ENCODE measurements at places on chromosomes 2 and 18.

GRCh38 chr2:43179942-43180341 is 46.5 kb downstream of the ZFP36L2 start:
- DNase-seq: no peak

- DNase-seq: no peak
Measured at GRCh38 chr2:120780402-120780801, 44.7 kb downstream of the GLI2 start.

DNA sequence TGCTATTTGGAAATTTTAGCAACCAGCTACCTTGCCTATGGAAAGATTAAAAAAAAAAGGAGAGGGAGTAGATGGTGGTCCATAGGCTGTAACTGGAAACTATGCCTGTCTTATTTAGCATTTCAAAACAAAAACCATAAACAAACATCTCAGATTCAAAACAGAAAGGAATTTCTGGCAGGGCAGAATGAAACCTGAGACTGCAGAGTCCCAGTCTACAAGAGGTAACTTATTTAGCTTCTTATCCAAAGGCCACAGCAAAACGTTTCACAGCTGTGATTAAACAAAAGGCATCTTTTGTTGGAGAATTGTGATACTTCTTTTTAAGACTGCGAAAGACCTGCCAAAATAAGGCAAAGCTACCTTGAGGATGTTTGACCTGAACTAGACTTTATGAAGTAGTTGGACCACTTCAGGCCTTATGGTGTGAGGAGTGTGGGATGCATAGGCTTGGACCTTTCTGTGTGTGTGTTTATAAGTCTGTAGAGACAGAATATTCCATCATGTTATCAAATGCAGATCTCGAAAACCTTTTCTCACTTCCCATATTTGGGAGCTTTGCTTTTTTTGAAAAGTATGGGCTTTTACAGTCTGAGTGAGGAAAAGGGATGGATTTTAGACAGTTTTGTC is 11.0 kb downstream of the CRIM1 start:
- no peak for DNase-seq

- DNase-seq: no peak
Measured at GRCh38 chr2:158539176-158540005, 82.6 kb downstream of the PKP4 start.

DNA sequence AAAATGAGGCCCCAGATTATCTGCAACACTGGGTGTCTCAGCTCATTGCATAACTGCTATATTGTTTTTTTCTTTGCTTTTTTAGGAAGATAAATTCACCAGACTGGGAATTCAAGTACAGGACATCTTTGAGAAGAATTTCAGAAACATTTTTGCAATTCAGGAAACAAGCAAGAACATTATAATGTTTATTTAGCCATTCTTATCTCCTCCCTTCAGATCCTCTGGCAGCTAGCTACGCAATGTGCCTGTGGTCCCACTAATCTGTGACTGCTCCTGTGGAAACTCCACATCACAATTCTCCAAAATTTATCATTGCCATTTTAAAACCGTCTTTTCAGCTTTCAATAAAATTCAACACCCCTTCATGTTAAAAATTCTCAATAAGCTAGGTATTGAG is 126.8 kb downstream of the SP100 start:
- DNase-seq: no peak

GRCh38 chr2:136059036-136059472 is 58.9 kb downstream of the CXCR4 start:
- no peak for DNase-seq

GRCh38 chr2:65594150-65594549 is 161.8 kb upstream of the SPRED2 start:
- no peak for DNase-seq

DNA sequence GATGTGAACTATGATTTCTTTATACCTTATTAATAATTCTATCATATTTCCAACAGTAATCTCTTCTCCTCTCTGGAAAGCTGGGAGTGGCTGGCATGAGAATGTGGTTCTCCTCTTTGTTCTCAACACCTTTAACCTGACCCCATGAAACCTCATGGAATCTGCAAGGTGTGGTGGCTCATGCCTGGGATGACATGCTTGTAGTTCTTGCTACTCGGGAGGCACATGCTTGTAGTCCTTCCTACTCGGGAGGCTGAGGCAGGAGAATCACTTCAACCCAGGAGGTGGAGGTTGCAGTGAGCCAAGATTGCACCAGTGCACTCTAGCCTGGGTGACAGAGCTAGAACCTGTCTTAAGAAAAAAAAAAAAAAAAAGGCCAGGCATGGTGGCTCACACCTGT is 10.8 kb upstream of the CDCA7 start:
- no peak for DNase-seq

GRCh38 chr2:160639472-160639871 is 145.9 kb upstream of the RBMS1 start:
- DNase-seq: no peak

DNA sequence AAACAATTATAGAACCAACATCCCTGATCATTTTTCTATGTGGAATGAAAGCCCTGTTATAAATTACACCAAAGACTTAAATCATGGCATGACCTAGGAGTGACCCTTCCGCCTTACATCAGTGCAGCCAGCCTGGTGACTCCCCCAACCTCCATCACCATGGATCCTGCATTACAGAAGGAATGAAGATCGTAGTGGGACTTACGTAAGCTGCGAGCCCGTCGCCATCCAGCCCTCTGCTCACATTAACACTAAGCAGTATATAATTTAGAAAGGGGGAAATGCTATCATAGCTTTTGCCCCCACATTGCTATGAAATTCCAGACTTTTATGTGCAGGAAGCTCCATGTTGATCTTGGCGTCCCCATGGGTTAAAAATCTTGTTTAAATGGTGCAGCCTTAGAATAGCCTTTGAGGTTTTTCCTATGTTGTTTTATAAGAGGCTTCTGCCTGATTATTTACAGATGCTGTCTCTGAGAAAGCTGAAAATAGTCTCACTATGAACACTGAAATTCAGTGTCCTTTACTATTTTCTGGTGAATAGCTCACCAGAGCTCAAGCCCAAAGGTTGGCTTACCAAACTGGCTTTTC is 76.3 kb downstream of the COLEC12 start:
- no peak for DNase-seq

GRCh38 chr2:120454654-120455385 is 108.9 kb downstream of the INHBB start:
- no peak for DNase-seq

DNA sequence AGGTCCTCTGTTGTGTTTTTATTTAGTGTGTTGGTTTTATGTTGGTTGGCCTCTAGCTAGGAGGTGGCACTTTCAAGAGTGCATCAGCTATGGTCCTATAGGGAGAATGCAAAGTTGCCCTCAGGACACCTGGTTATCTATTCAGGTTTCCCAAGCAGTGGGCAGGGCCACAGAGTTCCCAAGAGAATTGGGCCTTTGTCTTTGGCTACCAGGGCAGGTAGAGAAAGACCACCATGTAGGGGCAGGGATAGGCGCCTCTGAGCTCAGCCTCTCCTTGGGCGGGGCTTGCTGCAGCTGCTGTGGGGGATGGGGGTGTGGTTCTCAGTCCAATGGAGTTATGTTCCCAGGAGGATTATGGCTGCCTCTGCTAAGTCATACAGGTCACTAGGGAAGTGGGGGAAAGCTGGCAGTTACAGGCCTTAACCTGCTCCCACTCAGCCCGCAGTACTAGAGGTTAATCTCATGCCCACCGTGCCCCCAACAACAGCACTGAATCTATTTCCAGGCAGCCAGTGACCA is 26.0 kb downstream of the ABCB11 start:
- DNase-seq: no peak

DNA sequence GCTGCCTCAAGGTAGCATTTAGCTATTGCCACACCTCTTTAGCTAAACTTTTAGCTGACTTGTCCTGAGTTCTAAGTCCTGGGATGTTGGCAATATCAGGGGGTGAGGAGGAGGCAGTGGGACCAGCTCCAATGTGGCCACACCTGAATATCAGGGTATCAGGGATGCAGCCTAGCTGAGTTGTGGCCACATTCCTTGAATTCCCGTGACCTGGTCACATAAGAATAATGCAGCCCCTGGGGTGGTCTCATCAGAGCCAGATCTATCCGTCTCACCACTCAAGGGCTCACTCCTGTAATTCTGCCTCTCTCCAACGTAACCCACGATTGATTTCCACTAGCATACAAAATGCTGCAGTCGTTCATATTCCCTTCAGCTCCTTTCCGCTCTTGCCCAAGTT is 11.6 kb upstream of the TAF1B start:
- no peak for DNase-seq

- DNase-seq: no peak
Measured at GRCh38 chr2:81158505-81158904, 854.0 kb upstream of the LRRTM1 start.

DNA sequence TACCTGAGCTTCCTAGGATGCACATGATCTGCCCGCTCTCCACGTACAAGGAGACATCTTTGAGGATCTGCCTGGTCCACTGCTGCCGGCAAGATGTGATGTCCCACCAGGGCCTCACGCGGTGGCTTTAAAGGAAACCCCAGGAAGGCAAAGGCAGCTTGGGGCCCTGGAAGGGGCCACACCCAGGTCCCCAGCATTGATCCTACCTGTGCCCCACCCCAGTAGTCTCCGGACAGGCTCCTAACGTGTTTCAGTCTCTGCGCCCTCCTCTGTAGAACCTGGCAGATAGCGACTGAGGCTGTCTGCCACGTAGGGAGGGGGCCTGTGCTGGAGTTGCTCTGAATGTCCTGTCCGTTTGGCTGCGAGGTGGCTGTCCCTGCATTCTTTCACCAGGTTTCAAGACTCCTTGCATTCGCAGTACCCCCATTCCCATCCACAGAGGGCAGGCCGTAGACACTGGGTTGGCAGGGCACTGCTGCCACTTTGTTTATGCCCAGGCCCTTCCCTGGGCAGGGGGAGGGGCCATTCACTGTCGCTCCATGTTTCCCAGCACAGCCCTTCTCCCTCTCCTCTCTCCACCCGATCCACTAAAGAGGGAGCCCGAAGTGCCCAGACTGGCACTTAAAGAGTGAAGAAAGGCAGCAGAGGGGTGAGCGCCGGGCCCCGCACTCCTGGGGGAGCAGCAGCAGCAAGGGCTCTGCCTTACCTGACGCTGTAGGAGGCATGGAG is 644 bp downstream of the ABCG5 start:
- no peak for DNase-seq

DNA sequence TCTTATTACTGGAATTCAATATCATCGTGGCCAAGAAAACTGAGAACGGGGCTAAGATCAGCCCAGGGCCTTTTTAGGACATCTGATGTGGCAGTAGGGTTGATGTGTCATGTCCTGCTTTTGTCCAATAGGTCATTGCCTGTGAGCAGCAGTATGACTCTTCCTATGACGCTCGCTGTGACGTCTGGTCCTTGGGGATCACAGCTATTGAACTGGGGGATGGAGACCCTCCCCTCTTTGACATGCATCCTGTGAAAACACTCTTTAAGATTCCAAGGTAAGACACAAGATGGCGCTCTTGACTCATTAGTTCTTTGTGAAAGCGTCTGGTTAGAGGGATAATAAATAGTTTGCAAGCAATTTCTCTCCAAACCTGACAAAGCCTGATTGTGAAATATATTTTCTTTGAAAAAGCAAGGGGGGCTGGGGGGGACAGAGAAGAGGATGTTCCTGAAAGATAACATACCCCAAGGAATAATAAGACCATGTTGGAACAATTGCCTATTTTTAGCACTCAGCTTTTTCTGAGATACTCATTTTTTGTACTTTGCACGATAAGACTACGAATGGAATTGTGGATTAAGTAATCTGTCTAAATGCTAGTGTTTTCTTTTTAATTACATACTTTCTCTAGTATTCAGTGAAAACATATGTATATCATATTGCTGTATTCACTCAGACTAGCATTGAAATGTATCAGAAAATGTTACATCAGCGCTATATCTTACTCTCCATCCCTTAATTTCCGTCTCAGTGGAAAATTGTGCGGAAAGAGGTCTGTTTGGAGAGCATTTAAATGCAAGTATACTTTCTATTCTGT is 58.1 kb downstream of the MYO3B start:
- DNase-seq: no peak

DNA sequence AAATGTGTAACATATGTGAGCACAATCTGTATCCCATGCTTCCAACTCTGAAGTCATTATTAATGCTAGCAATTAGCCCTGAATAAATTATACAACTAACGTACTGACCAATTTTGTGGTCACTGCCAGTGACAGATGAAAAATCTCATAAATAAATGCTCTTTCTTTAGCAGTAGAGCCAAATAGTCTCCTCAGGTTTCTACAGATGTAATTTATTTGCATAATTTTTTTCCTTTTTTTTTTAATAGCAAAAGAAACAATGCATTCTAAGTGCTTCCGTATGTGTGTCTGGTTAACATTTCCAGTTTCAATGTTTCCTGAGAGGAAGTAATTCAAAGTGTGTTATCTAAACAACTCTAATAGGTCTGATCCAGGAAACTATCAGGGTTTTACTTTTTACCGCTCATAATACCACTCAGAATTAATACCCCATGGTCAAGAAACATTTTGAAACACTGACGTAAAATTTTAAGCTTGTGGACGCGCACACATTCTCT is 108.4 kb downstream of the MEP1B start:
- no peak for DNase-seq

GRCh38 chr2:53234548-53234903 is 533.1 kb upstream of the CHAC2 start:
- no peak for DNase-seq

DNA sequence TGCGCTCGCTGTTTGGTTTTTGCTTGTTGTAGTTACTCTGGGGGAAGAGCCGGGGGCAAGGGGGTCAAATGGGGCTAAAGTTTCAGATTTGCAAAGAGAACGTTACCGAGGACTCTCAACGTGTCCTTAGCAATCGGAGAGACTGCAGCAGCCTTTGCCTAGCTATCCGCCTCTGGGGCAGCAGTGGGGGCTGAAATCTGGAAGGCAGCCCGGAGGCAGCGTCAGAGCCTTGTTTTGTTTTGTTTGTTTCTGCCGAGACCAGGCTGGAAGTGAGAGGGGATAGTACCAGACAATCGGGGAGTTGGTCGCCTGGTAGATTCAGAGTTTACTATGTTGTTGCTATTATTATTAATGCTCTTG is 1.2 kb downstream of the CDH20 start:
- no peak for DNase-seq

GRCh38 chr2:192150166-192150565 is 44.6 kb downstream of the TMEFF2 start:
- no peak for DNase-seq

DNA sequence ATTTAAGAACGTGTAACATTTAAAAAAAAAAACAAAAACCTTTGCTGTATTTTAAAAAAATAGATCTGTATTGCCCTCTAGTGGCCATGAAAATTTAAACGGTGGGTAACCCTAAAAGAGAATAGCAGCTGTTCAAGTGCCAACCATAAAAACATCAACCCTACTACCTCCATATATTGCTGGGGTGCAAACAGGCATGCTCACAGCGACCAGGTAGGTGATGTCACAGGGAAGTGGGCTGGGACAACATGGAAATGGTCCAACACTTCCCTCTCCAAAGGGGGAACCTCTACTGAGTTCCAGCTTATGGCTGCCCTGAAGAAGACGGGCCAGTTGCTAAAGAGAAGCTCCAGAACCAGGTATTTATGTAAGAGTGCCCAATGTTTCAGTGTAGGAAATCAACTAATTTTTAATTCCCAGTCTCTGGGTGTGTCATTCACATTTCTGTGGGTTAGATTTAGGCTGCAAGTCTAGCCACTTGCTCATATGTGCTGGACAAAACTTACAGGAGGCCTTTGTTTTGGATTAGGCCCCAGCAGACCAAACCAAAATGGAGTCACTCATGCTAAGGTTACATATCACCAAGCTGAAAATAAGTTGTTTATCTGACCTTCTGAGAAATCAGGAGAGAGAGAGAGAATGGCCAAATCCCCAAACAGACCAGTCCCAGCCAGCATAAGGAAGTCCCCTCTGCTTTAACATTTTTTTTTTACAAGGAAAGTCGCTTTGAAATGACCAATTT is 54.5 kb downstream of the SKA1 start:
- DNase-seq: no peak
